T-helper 22 cell (primary cell): ENCODE measurements at places on chromosomes 11 and 22.

GRCh38 chr11:57496109-57496820 is 19.2 kb downstream of the SLC43A1 start:
- no peak for DNase-seq

DNA sequence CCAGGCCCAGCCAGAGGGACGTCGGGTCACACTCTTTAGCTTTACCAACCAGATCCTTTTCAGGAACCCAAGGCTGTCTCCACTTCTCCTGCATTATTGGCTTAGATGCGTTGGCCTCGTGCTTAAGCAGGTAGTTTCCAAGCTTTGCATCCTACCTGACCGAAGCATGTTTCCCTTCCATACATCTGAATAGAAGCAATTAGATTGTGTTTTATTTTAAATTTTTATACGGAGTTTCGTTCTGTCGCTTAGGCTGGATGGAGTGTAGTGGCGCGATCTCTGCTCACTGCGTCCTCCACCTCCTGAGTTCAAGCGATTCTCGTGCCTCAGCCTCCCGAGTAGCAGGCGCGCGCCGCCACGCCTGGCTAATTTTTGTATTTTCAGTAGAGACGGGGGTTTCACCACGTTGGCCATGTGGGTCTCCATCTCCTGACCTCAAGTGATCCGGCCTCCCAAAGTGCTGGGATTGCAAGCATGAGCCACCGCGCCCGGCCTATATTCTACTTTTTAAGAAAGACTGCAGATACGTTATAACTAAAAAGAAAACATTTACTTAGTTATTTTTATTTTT is 677 bp downstream of the DYNC2H1 start:
- DNase-seq, result no peak

DNA sequence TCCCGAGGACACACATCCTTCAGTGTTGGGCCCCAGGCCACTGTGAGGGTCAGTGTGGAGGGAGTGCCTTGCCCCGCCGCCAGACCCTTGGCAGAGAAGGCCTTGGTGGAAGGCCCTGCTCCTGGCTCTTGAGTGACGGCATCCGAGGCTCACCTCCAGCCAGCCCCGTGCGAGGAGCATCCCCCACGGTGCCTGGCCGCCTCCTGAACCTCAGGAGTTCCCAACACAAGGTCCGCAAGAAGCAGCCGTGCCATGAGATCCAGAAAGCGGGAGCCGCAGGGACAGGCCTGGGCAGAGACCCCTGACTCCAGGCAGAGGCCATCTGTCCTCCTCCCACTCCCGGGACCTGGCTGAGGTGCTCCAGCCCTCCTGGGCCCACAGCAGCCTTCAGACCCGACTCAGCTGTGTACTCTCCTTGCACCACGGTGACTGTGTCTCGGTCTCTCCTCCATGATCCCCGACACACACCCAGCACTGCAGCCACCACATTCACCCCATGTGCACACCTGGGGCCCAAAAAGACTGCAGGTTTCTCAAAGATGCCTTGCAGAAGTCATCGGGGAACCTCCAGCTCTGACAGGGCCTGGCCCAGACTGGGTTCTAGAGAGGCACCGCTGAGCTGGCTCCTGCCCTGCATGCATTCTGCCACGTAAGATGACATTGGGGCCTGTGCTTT is 870.2 kb downstream of the BRD1 start:
- no peak for DNase-seq

DNA sequence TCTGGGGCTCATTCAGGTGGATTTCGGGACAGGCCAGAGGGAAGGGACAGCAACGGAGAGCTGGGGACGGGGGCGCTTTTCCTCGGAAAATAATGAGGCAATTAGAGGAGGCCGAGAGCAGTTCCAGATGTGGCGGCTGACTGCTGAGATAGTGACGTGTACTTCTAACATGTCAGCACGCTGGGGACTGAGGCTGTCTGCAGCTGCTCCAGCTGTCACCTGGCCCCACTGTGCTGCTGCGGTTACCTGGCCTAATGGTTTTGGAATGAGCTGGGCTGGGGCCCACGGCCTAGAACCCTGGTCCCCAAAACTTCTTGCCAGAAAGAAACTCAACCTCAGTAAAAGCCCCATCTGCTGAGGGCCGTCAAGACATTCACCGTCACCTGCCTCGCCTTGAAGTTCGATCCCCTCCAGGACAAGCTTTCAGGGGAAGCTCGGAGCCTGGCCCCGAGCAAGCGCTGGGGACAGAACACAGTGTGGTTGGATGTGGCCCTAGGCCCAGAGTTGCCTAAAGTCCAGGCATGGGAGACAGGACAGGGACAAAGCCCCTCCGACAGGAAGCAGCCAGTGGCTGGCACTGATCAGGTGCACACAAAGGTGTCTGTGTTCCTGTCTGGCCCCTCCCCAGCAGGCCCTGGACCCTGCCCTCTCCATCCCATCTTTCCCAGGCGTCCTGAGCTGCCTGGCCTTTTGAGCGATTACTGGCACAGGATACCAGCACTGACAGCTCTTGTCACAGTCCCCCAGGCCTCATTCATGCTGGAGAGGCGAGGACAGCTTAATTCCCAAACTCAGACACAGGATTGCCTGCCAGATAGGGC is 22.1 kb downstream of the RPUSD4 start:
- DNase-seq, result no peak

DNA sequence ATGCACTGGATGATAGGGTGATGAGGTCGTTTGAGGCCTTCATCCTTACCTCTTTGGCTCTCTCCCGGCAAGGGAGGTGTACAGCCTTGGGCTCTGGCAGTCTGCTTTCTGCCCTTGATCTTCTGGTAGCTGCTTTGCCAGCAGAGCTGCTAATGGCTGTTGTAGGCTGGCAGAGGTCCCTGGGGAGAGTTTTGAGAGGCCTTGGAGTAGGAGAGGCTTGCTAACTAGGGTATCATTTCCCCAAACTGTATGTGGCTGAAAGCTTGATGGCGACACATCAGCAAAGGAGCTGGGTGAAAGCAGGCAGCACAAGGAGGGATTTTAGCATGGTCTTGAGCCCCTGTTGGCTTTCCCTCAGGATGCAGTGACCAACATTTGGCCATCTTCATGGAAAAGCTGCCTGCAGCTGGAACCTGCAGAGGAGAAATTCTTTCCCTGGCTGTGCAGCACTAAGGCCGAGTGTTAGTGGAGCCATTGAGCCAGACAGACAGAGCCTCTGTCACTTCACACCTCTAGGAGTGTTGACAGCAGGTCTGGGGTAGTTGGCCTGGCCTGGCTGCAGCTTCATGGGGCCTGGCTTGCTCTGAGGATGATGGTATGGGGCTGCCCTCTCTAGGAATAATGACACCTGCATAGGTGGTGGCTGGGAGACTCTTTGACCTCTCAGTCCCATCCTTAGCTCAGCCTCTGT is 3.5 kb upstream of the AMPD3 start:
- DNase-seq, result no peak

- DNase-seq, result peak; percentile 40
Observed at GRCh38 chr11:68447015-68447801, 13.3 kb upstream of the PPP6R3 start.

GRCh38 chr11:73645121-73645969 is 1.0 kb upstream of the PLEKHB1 start:
- DNase-seq, result no peak

GRCh38 chr22:18022876-18023275 is 1.5 kb downstream of the MICAL3 start:
- DNase-seq, result no peak

DNA sequence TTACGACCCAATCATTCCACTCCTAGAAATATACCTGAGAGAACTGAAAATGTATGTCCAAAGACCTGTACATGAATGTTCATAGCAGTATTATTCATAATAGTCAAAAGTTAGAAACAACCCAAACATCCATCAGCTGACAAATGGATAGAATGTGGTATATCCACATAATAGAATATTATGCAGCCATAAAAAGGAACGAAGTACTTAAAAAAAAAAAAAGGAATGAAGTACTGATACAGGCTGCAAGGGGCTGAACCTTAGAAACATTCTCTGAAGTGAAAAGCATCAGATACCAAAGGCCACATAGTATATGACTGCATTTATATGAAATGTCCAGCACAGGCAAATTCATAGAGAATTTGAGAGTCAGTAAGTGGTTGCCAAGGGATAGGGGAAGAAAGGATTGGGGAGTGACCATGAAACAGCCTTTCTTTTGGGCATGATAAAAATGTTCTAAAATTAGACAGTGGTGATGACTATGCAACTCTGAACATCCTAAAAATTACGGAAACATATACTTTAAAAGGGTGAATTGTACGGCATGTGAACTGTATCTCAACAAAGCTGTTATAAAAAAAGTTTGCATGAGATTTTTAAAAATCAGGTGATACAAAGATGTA is 1.8 kb downstream of the TPST2 start:
- DNase-seq, result no peak

DNA sequence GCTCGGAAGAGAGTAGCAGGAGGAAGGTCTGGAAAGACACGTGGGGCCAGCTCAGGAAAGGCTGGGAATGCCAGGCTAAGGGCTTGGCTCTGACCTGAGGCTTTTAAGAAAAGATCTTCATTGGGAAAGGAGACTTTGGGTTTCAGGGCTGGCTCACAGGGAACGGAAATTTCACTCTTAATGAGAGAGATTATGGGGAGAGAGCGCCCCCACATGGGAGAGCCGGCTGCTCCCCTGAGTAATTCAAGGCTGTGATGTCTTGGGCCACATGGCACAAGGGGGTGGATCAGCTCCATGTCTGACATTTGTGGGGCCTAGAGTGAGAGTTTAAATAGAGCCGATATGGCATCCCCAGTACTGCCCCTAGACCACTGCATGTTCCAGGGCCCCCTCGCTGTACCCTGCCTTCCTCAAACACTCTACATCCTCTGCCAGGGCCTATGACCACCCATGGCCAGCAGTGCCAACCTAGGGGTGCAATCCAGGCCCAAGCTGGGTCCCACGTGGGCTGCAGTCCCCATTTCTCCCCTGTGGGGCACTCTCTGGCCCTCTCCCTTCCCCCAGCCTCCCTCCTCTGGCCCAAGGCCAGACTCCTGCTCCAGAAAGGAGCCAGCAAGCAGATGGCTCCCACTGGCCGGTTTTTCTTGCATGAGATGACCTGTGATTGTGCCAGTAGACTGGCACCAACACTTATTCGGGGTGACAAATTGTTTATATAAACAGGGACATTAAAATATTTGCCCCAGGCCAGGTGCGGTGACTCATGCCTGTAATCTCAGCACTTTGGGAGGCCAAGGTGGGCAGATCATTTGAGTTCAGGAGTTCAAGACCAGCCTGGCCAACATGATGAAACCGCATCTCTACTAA is 75.2 kb downstream of the ISX start:
- DNase-seq, result no peak

DNA sequence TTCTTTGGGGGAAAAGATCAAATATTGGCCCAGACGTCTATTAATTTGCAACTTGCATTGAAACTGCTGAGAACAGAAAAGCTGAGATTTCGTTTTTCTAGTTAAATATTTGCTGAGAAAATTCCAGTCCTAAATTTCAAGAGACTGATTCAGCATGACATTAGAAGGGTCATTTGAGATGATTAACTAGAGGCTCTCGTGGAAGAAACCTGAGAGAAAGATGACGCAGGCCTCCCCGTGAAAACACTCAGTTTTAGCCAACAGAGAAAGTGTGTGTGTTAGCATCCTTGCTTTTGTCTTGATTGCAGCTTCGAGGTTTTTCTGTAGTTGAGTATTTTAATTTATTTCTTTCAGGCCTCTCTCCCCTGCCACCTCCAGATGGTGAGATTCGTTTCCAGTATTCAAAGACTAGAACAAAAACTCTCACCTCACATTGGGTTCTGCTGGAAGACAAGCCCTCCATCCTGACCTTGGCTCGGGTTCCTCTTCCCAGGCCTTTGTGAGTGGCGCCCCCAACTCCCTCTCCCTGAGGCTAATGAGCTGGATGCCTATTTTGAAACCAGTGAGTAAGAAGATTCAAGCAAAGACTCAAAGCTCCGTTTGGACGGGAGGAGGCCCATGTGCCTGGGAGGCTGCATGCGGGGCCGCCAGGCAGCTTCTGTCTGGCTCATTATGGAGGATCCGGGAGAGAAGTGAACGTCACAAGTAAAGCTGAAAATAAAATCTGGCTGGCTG is 52.4 kb downstream of the CELSR1 start:
- DNase-seq, result no peak

DNA sequence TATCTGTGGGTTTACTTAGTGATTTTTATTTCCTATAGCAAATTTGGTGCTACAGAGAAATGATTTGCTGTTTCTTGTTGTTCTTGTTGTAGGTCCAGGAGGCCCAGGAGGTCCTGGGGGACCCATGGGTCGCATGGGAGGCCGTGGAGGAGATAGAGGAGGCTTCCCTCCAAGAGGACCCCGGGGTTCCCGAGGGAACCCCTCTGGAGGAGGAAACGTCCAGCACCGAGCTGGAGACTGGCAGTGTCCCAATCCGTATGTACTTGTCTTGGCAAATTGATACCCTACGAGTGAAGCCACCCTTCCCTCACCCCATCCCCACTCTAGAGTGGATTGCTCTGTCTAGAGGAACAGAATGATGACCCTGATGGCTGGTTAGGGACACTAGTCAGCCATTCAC is 7.8 kb upstream of the GAS2L1 start:
- no peak for DNase-seq

- DNase-seq, result no peak
Observed at GRCh38 chr11:76880314-76880713, 19.6 kb downstream of the ACER3 start.

DNA sequence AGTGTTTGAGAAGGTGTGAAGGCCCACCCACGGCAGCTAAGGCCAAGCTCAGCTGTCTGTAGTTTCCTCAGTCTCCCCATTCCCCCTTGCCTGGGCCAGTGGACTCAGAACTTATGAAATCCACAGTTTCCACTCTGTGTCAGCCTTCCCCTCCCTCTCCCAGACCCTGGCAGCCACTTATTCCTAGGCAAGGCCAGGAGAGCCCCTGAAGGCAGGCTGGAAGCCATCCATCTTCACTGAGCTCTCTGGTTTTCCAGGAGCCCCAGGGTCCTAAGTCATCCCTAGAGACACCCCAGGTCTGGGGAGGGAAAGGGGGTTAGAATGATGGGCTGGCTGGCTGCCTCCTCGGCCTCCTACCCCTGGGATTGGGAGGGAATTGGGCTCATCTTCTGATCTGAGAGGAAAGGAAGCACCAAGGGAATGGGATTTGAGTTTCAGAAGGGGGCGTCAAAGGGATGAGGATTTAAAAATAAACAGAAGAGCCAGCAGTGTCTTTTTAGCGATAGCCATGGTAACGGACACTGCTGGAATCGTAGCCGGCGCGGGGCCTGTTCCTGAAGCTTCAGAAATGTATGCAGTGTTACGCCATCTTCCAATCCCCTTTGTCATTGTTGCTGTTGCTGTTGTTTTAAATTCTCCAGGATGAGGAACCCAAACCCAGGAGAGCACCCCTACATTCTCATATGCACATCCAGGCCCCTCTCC is 561.1 kb upstream of the CADM1 start:
- DNase-seq, result no peak

GRCh38 chr22:26941896-26942636 is 284.7 kb downstream of the MIAT start:
- DNase-seq, result no peak

- DNase-seq, result no peak
Observed at GRCh38 chr11:77019976-77020595, 14.1 kb upstream of the B3GNT6 start.

- DNase-seq, result no peak
Observed at GRCh38 chr11:75090671-75091177, 6.0 kb downstream of the OR2AT4 start.

- DNase-seq, result no peak
Observed at GRCh38 chr22:36253523-36254490, 874 bp downstream of the APOL1 start.
